ENCODE measurements at places on chromosomes 5 and 9.

DNA sequence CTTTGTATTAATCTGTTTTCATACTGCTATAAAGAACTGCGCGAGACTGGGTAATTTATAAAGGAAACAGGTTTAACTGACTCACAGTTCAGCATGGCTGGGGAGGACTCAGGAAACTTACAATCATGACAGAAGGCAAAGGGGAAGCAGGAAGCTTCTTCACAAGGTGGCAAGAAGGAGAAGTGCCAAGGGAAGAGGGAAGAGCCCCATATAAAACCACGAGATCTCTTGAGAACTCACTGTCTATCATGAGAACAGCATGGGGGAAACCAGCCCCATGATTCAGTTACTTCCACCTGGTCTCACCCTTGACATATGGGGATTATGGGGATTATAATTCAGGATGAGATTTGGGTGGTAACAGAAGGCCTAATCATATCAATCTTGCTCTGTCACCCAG, 60.9 kb upstream of the CHD1 start:
- no peak for DNase-seq

DNA sequence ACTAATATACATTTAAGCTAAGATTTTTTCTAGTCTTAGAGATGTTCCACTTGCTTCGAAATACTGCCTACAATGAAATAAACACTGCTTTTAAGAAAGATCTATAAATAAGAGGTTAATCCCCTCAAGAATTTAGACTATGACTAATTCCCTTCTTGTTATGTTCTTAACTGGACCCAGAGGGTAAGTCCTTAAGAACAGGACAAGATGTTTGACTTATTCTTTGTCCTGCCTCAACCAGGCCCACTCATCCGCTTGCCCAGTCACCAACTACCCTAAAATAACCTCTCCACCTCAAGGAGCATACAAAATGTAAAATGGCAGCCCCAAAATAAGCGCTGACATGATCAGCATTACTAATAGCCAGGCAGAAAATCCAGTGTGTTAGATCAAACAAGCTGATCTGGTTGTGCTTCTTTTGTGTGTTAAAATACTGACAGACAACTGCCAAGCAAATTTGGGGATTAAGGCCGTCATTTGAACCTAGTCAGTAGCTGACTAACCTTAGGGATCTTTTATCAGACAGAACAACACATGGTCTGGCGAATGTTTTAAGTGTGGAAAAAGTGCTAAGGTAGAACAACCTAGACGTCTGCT, 93.7 kb upstream of the SMC5 start:
- DNase-seq = no peak

DNA sequence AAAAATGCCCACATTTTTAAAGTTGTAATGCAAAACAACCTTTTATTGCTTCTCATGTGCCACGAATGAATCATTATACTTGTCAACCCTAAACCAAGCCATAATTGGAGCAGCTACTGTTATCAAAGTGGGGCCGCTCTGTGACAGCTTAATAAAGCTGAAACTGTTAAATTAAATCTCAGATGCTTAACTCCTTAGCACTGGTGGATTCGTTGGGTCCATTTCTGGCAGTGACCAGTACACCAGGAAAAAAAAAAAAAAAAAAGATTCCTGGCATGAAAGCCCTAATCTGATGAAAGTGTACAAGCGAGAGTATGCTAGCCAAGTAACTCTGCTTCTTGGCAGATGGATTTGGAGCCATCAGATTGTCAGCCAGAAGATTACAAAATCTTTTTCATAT, 164.8 kb downstream of the ZSWIM6 start:
- DNase-seq = no peak

DNA sequence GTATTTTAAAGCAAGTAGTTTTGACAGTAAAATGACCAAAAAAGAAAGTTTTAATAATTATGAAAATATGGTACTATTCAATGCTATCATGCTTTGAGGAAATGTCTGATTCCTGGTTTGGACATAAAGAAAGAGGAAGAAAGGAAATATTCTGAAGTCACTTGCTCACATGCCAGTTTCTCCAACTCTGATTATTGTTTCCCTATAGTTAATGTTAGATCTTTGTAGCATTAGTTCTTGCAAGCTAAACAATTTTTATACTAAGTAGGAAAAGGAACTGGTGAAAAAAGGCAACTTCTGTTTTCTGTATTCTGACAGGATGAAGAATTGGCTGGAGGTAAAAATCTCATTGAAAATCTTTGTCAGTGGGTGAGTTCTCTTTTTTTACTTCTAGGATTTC, 119.5 kb downstream of the YTHDC2 start:
- no peak for DNase-seq

- no peak for DNase-seq
Observed at GRCh38 chr9:114155995-114156656, 789 bp downstream of the COL27A1 start.

DNA sequence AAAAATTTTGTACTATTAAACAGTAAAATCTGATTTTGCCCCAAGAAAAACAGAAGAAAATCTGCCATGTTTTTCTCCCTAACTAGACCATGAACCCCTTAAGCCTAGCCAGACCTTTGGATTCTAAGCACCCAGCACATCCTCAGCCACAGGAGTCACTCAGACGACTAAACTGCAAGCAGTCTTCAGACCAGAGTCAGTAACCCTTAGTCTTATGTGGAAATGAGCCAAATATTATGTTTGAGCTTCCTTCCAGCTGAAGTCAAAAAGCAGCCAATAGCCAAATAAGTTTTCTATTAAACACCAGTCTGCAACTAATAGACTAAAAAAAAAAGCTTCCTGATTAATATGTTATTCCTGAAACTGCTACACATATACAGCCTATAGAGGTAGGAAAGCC, 47.4 kb downstream of the GOLPH3 start:
- no peak for DNase-seq

DNA sequence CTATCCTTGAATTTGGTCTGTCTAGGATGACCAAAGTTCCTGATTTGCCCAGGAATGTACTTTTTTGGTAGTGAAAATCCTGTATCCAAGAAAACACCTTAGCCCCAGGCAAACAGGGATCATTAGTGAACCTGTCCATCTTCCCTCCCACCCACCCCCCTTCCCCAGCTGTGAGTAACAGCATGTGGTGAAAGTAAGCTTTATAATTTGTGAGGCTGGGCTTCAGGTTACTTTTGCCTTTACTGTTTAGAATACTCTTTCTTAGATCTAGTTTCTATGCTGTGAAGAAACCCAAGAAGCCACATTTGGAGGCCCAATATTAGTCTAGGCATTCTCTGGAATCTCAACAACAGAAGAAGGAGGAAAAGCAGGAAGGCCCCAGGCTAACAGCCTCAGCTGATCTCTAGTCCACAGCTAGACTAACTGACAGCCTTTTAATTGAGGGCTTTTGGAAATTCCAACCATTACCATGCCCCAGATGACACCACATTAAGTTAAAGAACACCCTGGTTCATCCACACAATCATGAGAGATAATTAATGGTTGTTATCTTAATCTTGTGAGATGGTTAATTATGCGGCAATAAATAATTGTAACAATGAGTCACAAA, 703.0 kb upstream of the NUDT12 start:
- DNase-seq = no peak

- no peak for DNase-seq
Observed at GRCh38 chr5:82346399-82347165, 68.4 kb upstream of the RPS23 start.

- DNase-seq = no peak
Observed at GRCh38 chr5:71969460-71969859, 137.8 kb upstream of the MAP1B start.

- no peak for DNase-seq
Observed at GRCh38 chr5:124370601-124371000, 375.8 kb downstream of the ZNF608 start.

DNA sequence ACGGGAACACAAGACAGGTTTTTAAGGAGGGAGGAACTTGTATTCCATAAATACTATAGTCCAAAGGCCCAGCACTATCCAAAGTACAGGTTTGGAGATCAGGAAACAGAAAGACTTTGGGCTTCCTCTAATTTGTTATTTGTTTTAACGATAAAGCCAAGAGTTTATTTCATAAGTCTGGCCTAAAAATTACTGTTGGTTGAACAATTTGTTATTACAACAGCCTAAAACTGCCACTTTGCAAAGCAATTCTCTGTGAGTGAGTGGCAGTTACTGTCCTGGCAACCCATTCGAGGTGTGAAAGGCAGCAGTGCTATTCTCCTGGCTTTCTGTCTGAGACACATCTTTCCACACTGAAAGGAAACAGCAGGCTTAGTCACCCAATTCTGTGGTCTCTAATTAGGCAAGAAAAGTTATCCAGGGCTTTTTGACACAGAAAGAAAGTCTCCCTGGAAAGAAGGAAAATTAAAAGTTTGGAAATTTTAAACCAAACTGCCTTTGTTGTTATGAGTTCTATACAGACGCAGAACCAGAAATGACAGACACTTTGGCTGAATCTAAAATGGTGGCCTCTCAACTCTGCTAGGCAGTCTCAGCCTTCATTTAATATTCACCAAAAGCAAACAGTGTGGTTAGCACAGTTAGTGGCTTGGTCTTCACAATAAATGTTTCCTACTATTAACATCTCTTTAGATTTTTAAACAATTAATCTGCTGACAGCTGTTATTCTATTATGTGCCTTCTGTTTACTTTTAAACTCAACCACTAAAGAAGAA, 33.9 kb downstream of the PSMB7 start:
- DNase-seq = no peak

DNA sequence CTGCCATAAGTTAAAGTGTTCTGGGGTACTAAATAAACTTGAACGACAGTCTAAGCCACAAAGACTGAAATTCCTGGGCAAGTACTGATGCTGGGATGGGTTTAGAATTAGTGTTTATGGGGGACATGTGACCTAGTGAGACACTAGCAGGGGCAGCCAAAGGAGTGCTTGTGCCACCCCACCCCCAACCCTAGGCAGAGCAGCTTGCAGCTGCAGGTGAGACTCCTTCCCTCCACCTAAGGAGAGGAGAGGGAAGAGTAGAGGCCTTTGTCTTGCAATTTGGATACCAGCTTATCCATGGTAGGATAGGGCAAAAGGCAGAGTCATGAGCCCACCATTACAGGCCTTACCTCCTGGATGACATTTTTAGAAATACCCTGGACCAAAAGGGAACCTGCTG, 28.7 kb upstream of the PDE4D start:
- no peak for DNase-seq

GRCh38 chr9:130664251-130665028, at the start of gene PRDM12:
PRDM12 (plus strand) TSS chr9:130664594; CDS start chr9:130664654, 60 bp downstream.
- DNase-seq = no peak

DNA sequence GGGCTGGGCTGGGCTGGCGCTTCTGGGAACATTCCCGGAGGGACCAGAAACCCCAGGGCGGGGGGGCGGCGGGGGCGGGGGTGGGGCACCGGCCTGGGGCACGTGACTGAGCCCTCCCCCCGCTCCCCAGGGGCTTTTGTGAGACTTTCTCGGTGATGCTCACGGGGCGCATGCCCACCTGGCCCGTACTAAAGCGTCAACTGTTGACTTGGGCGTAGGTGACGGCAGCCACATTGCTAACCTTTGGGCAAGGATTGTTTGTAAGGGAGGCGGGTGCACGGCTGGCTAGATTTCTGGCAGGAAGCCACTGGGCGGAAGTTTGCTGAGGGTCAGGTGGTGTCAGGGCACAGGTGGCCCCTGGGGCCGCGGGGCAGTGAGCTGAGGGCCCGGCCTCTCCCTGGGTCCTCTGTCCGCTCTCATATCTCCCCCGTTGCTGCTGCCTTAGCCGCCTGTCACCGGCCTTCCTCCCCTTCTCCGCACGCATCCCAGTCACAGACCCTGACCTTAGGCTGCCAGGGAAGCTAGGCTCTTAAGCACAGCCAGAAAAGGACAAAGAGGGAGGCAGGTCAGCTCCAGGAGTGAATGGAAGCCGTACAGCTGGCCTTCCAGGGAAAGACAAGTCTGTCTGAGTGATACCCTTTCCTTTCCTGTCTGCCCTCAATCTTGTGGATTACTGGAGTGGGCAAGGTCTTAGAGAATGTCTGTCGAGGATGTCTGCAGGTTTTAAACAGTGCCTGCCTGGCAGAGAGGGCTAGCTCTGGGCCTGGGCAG, 812 bp downstream of the CACFD1 start:
- DNase-seq = no peak

- no peak for DNase-seq
Observed at GRCh38 chr5:137209232-137209809, 289.8 kb downstream of the SPOCK1 start.
